Central memory CD8-positive, alpha-beta T cell (primary cell): ENCODE measurements at places on chromosomes 3 and 15.

GRCh38 chr3:193728429-193729087 lies 135.6 kb downstream of the OPA1 start:
- DNase-seq = no peak

GRCh38 chr3:13976469-13976868 lies 96.6 kb upstream of the WNT7A start:
- DNase-seq = no peak

- no peak for DNase-seq
Observed at GRCh38 chr3:119579366-119580066, at the start of gene ADPRH. TSS of gene ADPRH (plus strand) at chr3:119579492. CDS start at chr3:119582170, 2,678 bp downstream.

DNA sequence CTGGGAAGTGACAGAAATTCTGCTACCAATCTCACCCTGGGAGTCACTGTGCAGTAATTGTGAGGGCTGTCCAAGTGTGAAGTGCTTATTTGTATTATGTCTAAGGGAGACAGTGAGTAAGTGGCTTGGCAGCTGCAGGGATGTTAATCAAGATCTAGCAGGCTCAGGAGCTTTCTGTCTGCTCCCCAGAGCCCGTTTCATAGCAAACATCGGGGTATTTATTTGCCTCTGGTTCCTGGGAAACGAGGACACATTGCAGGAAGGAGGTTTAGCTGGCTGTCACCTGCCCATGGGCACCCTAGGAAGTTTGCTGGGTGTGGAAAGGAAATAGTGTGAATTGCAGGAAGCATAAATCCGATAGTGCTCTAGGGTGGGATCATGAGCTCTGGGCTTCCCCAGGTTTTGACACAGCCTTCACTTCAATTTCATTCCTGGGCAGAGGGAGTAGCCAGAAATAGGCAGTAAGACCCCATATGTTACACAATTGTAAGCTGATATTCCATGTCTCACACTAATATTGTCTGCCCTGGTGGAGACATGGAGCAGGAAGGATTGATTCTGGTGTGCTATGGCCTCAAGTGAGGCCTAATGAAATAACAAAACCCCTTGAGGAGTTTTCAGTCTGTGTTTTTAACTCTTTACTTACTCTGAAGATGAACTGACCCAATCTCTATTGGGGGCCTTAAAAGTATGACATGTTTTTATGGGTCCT lies 74.1 kb upstream of the MITF start:
- DNase-seq = no peak

GRCh38 chr3:133246773-133247172 lies 153.1 kb upstream of the BFSP2 start:
- DNase-seq = no peak

DNA sequence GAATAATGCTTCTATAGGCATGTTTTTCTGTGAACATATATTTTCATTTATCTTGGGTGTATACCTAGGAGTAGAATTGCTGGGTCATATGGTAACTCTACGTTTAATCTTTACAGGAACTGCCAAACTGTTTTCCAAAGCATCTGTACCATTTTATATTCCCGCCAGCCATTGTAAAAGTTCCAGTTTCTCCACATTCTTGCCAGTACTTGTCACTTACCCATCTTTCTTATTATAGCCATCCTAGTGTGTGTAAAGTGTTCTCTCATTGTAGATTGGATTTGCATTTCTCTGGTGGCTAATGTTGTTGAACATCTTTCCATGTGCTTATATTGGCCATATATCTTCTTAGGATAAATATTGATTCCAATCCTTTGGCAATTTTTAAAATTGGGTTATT lies 31.2 kb upstream of the CFAP20DC start:
- DNase-seq = no peak

GRCh38 chr15:66252685-66253417 lies 699 bp downstream of the MEGF11 start:
- DNase-seq = no peak

DNA sequence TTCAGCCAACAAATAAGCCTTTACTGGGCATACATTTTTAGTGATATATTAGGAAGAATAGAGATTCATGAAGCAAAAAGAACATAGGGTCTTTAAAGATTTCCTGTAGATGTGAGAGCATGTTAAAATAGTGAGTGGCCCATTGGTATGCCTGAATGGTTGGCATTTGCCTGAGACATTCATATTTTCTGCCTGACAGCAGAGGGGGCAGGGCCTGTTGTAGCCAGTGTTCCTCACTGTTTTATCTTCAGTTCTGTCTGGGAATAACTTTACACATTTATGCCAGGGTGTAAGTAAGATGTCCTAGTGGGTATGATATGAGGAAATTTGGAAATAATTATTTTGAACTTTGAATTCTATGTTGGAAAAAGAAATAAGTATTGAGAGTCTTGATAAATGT lies 704.7 kb upstream of the ARPP21 start:
- DNase-seq = no peak

- no peak for DNase-seq
Observed at GRCh38 chr3:11371747-11372146, 99.5 kb downstream of the ATG7 start.

GRCh38 chr15:26518885-26519284 lies 254.0 kb downstream of the GABRB3 start:
- DNase-seq = no peak

GRCh38 chr3:30766522-30766921 lies 127.9 kb downstream of the GADL1 start:
- DNase-seq = no peak

DNA sequence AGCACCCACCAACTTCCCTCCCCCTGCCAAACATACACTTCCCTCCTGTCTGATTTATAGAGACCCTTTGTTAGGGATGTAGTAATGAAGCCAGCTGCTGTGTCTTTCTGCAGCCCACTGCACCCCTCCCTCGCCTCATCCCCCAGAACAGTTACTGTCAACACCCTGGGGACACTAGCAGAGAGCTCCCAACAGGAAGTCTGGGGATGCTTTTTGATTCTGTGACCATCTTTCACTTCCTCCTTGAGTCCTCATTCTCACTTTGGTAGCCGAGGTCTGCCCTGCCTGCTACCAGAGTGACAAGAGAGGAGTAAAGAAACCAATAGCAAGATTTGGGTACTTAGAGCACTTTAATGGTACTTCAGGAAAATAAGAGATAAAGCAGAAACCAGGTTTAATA lies 201.6 kb downstream of the SATB1 start:
- DNase-seq = no peak

GRCh38 chr15:47674586-47675232 lies 42.6 kb upstream of the SEMA6D start:
- DNase-seq = no peak

DNA sequence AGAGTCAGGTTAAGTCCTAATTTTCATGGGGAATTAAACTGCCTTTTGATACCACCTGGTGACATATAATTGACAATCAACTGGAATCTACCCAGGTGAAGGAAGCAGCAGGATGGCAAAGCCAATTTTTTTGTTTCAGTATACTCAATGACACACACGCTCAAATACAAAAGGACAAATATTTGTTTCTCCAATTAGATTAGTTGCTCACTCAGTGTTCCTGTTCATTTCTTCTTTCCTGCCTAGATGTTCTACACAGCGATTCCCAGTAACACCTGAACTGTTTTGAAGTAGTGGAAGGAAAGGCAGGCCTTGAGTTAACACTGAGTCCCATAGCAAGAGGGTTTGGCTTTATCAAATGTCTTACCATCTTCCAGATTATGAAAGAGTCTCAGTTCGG lies 157.5 kb downstream of the PDZRN3 start:
- DNase-seq = no peak

GRCh38 chr15:67678993-67679392 lies 136.5 kb downstream of the MAP2K5 start:
- no peak for DNase-seq

DNA sequence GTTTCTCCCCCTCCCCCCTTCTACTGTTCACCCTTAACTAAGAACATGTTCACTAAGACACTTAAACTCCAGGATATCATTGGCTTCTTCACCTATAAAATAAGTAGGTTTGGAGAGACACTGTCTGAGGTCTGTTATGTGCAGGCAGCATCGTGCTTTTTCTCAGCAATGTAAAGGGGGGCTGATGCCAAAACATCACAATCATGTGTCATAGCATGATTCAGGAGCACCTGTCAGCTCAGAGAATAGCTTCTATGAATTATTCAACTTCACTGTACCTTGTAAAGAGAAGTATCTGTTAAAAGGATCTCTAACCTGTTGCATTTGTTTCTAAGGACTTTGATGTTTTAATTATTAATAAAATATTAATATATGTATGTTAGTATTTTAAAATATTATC lies 211.4 kb upstream of the EPHA3 start:
- DNase-seq = no peak

DNA sequence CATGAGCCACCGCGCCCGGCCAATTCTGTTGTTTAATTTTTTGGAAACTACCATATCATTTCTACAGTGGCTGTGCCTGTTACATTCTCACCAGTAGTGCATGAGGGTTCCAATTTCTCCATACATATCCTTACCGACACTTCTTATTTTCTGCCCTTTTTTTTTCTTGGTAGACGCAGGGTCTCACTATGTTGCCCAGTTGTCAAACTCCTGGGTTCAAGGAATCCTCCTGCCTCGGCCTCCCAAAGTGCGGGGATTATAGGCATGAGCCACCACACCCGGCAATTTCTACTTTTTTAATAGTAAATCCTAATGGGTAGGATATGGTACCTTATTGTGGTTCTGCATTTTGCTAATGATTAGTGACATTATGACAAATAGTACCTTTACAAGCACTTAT lies 9.6 kb downstream of the AMIGO3 start:
- no peak for DNase-seq

GRCh38 chr3:42491881-42492507 lies 10.4 kb upstream of the VIPR1 start:
- DNase-seq = peak; percentile 1

DNA sequence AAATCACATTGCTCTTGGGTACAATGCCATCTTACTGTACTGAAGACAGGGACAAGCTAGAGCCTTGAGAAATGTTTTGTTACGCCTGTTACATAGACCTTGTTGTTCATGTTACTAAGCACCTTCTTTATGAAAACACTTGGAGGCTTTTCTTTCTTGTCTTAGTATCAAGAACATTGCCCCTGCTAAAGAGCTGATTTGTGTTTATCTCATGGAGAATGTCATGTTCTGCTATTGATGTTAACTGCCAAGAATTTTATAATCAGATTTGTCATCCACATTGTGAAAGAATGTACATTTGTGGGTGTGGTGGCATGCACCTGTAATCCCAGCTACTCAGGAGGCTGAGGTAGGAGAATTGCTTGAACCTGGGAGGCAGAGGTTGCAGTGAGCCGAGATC lies 431.3 kb upstream of the MDFIC2 start:
- DNase-seq = no peak

GRCh38 chr3:127066635-127067034 lies 83.7 kb downstream of the PLXNA1 start:
- DNase-seq = no peak

DNA sequence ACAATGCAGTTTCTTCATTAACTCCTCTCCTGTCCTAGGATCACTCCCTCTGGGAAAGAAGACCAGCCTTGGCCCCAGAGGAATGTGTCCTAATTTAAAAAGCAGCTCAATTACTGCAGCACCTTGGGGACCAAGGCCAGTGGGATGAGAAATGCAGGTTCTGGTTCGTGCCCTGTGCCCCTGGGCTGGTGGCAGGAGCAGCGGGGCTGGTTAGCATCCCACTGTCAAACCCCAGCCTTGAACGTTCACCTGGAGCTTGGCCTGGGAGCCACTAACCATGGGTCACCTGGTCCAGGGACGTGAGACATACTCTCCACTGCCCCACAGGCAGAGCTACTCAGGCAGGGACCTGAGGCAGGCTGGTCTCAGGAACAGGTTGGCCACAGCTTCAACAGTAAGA lies 8.4 kb upstream of the RTP3 start:
- DNase-seq = no peak

GRCh38 chr3:5202222-5202621 lies 14.7 kb downstream of the EDEM1 start:
- no peak for DNase-seq

DNA sequence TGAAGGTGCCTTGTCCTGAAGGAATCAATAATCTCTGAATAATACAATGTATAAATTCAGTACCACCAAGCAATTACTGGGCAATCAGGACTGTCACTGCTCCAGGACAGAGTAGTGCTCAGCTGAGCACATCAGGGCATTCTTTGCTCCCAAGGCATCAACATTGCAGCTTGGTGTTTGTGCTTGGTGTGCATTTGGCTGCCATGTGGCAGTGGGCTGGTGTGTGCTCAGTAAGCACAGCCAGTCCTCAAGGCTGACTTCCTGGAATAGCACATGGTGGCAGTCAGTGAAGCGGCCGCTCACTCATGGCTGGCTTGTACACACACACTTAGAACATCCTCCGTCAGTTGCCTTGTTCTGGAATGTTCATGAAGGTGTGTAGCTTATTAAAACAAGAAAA lies 217.0 kb downstream of the EPHB1 start:
- no peak for DNase-seq

DNA sequence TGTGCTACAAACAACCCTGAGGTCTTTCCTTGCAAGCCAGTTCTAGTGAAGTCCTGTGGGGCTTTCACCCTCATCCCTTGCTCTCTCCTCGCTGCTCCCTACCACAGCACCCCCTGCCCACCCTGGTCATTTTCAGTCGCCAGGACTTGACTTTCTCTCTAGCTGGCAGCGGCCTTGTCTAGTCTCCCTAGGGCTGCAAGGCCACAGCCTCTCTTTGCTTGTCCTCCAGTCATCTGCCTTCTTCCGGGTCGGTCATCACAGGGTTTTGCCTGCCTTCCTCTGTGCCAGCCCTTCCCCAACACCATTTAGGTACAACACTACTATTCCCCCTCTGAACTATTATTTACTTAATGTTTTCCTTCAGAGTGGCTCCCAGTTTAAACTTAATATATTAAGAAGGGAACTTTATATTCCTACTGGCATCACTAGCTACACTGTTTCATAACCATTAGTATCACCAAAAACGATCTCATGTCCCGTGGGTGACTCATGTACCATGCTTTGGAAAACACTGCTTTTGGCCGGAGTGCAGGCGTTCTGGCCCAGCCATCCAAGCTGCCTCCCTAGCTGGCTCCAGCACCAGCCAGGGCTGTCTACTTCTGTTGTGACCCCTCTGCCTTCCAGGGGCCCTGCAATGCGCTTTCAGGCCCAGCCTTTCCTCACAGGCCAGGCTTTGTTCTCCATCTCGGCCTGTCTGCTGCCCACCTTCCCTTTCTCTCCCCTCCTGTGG lies 21.4 kb downstream of the FAH start:
- DNase-seq = no peak

- DNase-seq = peak; percentile 39
Observed at GRCh38 chr15:88897456-88898194, 2.3 kb upstream of the HAPLN3 start.

GRCh38 chr3:191236646-191237045 lies 37.6 kb downstream of the OSTN start:
- DNase-seq = no peak

GRCh38 chr15:85399627-85400026 lies 19.2 kb downstream of the AKAP13 start:
- no peak for DNase-seq
